ENCODE measurements at places on chromosomes 3 and 15.

DNA sequence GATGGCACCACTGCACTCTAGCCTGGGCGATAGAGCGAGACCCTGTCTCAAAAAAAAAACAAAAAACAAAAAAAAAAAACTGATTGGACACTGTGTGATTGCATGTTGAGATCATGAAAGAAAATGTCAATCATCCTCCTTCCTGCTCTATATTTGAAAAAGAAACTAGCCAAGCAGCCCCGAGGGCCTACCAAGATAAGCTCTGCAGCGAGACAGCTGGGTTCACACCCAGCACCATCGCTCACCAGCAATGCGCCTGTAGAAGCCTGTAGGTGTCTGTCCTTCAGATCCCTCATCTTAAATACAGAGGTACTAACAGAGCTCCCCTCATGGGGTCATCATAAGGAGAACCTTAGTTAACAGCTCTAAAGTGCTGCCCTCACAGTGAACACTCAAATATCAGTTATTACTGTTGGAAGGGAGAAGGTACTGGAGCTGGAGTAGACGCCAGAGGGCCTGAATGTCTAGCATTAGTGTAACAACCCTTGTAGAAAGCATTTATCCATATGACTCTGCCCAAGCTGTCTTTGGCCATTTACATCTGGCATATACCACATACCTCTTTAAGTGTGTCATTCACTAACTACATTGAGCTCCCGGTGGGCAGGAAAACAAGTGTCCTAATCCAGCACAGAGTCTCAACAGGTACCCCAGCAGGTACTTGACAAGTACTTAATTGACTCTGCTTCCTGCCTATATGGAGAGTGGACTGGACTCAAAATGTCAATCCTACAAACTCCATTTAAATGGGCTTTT lies 22.9 kb downstream of the MYLK start:
- no peak for DNase-seq

- no peak for DNase-seq
Measured at GRCh38 chr15:51917493-51917892, 54.1 kb downstream of the LEO1 start.

- DNase-seq: no peak
Measured at GRCh38 chr3:149494759-149495580, 20.5 kb downstream of the TM4SF4 start.

DNA sequence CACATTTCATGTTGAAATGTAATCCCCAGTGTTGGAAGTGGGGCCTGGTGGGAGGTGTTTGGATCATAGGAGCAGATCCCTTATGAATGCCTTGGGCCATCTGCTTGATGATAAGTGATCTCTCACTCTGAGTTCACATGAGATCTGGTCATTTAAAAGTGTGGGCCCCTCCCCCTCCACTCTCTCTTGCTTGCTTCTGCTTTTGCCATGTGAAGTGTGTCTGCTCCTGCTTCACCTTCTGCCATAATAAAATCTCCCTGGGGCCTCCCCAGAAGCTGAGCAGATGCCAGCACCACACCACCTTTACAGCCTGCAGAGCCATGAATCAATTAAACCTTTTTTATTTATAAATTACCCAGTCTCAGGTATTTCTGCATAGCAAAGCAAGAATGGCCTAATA lies 14.2 kb upstream of the CD200R1L start:
- DNase-seq: no peak

DNA sequence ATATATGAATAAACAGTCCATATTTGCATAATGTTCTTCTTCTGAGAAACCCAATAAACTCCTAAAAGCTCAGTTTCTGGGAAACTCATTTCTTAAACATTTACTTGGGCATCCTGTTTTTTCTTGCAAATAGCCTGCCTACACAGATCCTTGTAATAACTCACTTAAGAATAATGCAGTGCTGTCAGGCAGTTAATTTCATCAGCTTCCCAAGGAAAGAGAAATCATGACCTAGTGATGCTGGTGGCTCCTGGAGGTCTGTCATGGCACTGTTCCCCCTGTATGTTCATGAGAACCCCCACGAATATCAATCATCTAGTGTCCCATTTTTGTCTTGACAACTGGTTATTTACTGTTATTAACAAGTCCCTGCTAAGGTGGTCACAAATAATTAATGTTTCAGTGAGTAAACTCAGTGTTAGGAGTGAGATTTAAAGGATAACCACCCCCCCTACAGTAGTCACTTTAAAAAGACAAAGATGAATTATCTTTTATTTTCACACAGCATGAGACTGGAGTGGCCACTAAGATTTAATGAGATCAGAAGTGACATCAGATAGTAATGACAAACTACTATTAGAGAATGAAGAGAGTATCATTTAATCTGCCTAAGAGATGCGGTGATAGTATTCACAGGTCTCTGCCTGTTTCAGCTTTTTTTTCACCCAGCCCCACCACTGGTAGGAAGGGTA lies 279.5 kb upstream of the NECTIN3 start:
- no peak for DNase-seq

DNA sequence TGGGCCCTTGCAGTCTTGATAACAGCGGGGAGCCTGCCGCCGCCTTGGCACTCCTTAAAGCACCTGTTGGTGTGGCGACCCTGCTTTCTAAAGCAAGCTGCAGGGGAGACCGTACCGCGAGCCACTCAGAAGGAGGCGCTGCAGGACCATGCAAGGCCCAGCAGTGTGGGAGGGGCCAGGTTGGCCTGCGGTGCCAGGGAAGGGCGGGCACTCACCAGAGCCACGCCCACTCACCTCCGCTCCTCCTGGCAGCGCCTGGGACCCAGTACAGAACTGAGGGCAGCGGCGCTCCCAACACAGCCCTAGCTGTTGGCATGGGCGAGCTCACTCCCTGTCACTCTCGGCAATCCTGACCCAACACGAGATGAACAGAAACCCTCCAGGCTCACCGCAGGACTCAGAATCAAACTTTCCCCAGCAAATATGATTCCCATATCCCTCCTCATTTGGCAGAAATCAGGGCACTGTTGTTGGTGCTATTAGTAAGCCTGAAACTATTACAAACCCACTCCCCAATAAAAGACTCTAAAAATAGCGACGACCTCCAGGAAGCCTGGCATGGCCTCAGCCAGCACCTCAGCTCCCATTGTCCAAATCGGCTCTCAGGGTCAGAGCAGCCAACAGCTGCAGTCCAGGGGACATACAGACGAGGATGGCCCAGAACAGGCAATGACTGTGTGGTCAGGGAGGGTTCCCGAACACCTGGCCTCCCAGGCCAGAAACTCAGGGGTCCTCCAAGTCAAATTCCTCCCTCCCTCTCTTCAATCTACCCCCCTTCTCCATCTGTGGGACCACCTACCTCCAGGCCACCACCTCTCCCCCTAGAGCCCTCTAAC lies 77.2 kb downstream of the TBC1D2B start:
- DNase-seq: peak; percentile 78

DNA sequence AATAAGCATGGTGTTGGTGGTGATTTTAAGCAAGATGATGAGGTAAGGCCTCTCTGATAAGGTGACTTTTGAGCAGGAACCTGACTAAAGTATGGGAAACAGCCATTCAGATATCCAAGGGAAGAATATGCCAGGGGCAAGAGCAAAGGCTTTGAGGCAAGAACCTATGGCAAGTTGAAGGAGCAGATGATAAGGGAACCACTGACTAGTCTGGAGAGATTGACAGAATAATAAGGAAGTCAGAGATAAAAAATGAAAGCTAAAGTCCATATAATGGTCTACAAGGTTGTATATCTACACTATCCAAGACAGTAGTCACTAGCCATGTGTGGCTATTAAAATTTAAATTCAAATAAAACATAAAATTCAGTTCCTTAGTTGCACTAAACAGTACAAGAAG lies 2.5 kb upstream of the C3orf38 start:
- no peak for DNase-seq

GRCh38 chr3:59605318-59605717 lies 555.5 kb upstream of the CFAP20DC start:
- DNase-seq: no peak

- DNase-seq: no peak
Measured at GRCh38 chr15:36814105-36814504, 234.7 kb downstream of the CDIN1 start.

DNA sequence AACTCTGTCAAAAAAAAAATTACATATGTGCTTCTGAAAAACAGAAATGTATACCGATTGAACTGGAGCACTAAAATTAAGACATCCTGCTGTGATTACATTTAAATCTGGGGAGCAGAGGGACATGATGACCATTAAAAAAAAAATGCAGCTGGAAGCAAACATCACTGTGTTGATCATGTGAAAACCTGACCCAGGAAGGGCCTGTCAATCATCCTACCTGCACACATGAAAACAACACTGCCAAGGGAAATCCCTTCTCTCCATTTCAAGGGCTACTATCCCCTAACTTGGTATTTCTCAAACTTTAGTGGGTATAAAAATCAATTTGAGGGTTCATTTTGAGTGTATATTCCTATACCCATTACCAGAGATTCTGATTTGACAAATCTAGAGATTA lies 719.9 kb upstream of the CBLB start:
- no peak for DNase-seq

GRCh38 chr15:91526424-91526823 lies 327.1 kb upstream of the SLCO3A1 start:
- DNase-seq: no peak

- no peak for DNase-seq
Measured at GRCh38 chr3:43797794-43798193, 107.1 kb downstream of the ABHD5 start.

- no peak for DNase-seq
Measured at GRCh38 chr15:74902295-74903075, 4.2 kb downstream of the FAM219B start.

GRCh38 chr3:189908646-189909045 lies 212.1 kb downstream of the P3H2 start:
- no peak for DNase-seq
